ENCODE measurements at places on chromosomes 3 and 15.

DNA sequence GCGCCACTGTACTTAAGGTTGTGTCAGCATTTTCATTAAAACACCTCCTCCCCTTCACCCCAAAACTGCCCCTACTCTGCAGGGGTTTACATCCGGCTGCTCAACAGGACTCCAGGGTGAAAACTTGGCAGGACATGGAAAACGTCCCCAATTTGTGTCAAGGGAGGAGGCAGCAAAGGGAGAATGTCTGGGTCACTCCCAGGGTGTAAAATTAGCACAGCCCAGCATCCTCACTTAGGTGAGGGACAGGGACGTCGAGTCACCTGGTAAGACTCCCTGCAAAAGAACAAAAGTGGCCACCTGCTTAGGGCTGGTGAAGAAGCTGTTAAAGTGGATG is 532.3 kb downstream of the FOXP1 start:
- peaks cover 94% of the 10 kb centered on the region for H3K4me1 ChIP-seq
- H3K4me3 ChIP-seq, result no peak overlapping the region
- peaks cover 9% of the 10 kb centered on the region for H3K27me3 ChIP-seq
- H3K36me3 ChIP-seq, result peaks cover 15% of the 10 kb centered on the region
- DNase-seq, result no peak
- no peak overlapping the region for H3K27ac ChIP-seq

GRCh38 chr3:35088943-35089342 is 550.4 kb upstream of the ARPP21 start:
- H3K27ac ChIP-seq, result no peak overlapping the region
- no peak for DNase-seq
- no peaks in the 10 kb centered on the region for H3K27me3 ChIP-seq
- no peaks in the 10 kb centered on the region for H3K4me1 ChIP-seq
- H3K36me3 ChIP-seq, result no peaks in the 10 kb centered on the region

DNA sequence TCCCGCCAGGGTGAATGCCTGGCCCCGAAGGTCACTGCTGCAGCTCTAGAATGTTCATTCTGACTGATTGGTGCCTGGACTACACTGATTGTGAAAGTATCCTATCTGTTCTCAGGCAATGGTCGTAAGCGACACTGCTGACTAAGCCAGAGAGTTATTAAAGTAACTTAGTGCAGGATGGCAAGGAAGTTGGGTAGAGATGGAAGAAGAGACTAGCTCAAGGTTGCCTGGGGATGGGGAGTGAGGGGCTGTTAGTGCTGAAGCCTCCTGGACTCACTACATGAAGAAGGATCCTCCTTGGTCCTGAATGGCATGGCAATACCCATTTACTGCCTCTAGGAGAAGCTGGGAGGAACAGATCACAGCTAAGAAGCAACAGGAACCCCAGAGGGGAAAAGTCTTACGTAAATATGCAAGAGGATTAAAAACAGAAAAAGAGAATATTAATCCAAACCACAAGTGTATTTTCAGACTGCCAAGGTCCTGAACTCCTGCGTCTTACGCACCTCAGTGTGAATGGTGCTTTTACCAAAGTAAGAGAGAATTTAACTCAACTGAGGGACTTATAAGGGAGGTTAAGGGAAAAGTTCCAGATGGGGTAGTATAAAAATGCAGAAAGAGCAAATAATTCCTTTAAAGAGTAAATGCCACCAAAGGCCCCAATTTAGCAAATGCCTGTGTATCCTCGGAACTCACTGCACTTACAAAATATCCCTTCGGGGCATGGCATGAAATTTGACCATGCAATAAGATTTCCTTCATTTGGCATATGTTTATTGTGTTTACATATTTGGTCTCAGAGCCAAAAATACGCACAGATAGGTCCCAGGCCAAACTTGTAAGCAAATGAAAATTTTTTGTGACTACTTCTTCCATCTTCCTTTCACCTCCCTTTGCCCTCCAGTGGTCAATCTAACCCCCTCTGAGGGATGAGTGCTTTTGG is 64.0 kb upstream of the DGKG start:
- no peak overlapping the region for H3K27ac ChIP-seq
- peaks cover 8% of the 10 kb centered on the region for H3K4me1 ChIP-seq
- peaks cover 3% of the 10 kb centered on the region for H3K27me3 ChIP-seq
- no peaks in the 10 kb centered on the region for H3K36me3 ChIP-seq

GRCh38 chr15:69089258-69089657 is 71.2 kb upstream of the GLCE start:
- H3K36me3 ChIP-seq, result no peaks in the 10 kb centered on the region
- H3K27ac ChIP-seq, result no peak overlapping the region
- no peak for DNase-seq

DNA sequence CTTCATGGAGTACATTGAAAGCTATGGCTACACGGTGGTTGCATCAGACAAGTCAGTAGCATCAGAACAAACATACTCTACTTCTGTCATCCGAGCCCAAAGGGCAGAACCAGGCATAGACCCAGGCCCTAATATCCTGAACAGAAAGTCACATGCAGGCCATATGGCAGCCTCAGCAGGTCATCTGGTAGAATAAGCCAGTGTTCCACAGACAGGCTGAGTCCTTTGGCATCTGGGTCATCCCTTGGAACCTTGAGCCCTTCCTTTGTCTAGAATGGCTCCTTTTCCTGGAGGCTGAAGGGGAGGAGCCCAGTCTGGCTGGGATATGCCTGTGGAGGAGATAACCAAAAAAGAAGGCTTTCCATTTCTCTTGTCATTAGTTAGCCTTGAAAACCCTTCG is 29.2 kb downstream of the SEMA6D start:
- H3K4me1 ChIP-seq, result peaks cover 6% of the 10 kb centered on the region
- H3K27ac ChIP-seq, result no peak overlapping the region
- no peak overlapping the region for H3K4me3 ChIP-seq
- no peak for DNase-seq
- H3K36me3 ChIP-seq, result no peaks in the 10 kb centered on the region

DNA sequence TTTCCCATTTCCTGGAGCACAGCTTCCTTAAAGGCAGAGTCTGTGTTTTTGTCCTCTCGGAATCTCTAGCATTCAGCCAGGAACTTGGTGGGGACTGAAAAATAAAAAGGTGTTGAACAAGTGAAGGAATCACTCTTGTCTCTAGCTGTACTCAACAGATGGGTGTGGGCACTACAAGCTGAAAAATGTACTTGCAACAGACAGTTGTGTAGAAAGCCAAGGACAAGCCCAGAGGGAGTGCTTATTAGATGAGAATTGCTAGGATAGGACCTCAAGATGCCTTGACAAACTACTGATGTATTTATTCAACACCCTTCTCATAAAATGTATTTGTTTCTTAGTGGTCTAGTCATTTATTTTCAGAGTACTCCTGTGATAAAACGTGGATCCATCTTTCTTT is 95.1 kb downstream of the CHCHD6 start:
- H3K36me3 ChIP-seq, result peaks cover 12% of the 10 kb centered on the region
- peaks cover 13% of the 10 kb centered on the region for H3K4me1 ChIP-seq
- DNase-seq, result no peak
- H3K27me3 ChIP-seq, result peaks cover 5% of the 10 kb centered on the region
- H3K4me3 ChIP-seq, result no peak overlapping the region

- H3K4me1 ChIP-seq, result no peaks in the 10 kb centered on the region
- H3K27ac ChIP-seq, result no peak overlapping the region
- H3K4me3 ChIP-seq, result no peak overlapping the region
- no peaks in the 10 kb centered on the region for H3K27me3 ChIP-seq
- DNase-seq, result no peak
- no peaks in the 10 kb centered on the region for H3K36me3 ChIP-seq
Observed at GRCh38 chr3:155978324-155978723, 107.9 kb downstream of the GMPS start.

GRCh38 chr3:23421811-23422516 is 218.8 kb downstream of the UBE2E2 start:
- H3K27me3 ChIP-seq, result no peaks in the 10 kb centered on the region
- no peak for DNase-seq
- H3K4me3 ChIP-seq, result no peak overlapping the region
- H3K4me1 ChIP-seq, result peaks cover 12% of the 10 kb centered on the region

DNA sequence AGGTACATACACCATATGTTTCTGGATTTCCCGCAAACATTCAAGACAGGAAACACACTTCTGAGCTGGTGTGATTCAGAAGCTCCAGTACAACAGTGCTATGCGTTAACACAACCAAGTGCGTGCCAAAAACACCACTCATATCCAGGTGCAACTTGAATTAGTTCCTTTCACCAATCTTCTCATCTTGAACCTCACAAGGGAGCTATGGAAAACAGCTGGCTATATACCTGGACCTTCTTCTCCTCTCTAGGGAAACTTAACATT is 31.3 kb downstream of the SUSD5 start:
- H3K27me3 ChIP-seq, result peaks cover 1% of the 10 kb centered on the region
- H3K27ac ChIP-seq, result no peak overlapping the region
- no peaks in the 10 kb centered on the region for H3K36me3 ChIP-seq
- no peaks in the 10 kb centered on the region for H3K4me1 ChIP-seq
- H3K4me3 ChIP-seq, result no peak overlapping the region

DNA sequence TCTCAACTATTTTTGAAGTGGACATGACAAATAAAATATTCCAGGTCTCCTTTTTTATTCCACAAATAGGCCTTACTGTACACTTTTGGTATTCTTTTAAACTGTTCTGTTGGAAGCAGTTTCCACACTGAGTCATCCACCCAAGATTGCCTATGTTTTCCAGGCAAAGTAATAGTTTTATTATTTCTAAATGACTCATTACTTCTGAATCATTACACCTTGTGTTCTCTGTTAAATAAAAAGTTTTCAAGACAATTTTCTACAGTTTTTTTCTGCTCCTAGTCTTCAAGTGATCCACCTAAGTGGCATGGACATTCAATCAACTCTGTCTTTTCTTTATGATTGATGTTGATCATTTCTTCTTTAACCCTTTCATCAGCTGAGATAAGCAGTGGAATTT is 26.5 kb downstream of the PPP2R3A start:
- H3K27me3 ChIP-seq, result peaks cover 2% of the 10 kb centered on the region
- H3K4me1 ChIP-seq, result peaks cover 21% of the 10 kb centered on the region
- H3K4me3 ChIP-seq, result no peak overlapping the region
- H3K27ac ChIP-seq, result no peak overlapping the region
- DNase-seq, result no peak

DNA sequence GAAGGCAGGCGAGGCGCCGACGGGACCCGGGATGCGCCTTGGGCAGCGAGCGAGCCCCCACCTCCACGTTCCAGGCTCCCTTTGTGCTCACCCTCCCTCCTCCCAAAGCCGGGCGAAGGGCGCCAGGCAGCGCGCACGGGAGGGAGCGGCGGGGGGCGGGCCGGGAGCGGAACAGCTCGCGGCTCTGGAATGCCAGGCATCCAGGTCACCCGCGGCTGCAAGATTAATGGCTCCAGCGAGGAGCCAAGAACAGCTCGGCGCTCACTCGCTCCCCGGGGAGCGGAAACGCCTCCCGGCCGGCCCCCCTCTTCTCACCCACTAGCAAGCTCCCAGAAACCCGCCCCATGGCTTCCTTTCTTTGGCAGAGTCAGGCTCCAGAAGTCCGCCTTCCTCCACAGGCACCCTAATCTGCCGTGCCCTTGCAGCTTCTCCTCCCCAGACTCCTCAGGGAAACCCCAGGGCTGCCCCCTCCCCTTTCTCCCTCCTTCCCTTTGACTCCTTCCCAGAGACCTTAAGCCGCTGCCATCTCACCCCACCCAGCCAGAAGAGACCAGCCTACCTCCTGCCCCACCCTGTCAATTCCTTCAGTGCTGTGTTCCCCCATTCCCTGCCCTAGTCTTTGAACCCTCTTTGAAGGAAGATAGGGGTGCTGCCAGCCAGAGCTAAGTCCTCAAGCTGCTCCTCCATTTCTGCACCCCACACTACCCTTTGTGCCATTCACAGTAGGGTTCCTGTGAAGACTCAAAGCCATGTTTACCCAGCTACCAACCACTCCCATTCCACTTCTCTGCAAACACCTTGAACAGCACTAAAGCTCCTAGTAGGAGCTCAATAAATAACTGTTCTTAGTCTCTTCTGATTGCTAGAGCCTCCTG is 9.9 kb downstream of the AMOTL2 start:
- H3K27ac ChIP-seq, result peak overlapping the region; percentile 85
- H3K4me1 ChIP-seq, result peaks cover 40% of the 10 kb centered on the region
- peaks cover 46% of the 10 kb centered on the region for H3K36me3 ChIP-seq
- H3K27me3 ChIP-seq, result peaks cover 9% of the 10 kb centered on the region

DNA sequence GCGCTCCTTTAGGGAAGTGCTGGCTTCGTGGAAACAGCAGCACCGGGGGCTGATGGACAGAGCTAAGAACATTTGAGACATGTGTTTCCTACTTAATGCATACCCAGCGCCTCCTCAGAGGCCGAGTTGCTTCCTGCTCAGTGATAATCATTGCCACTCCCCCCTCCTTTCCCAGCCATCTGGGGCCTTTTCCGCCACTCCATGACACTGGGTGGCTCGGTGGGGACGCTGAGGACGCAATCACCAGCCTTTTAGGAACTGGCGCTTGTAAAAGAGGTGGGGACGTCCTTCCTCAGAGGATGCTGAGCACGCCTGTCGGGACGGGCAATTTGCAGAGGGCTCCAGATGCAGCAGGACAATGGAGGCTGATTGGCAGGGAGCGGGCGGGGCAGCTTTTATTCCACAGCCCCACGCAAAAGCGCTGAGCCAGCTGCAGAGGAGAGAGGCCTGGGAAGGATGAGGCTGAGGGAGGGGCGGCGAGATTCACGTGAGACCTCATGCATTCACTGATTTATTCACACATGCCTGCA is 22.2 kb upstream of the IQSEC1 start:
- H3K4me3 ChIP-seq, result no peak overlapping the region
- no peak for DNase-seq
- peaks cover 23% of the 10 kb centered on the region for H3K27me3 ChIP-seq
- peaks cover 5% of the 10 kb centered on the region for H3K36me3 ChIP-seq
- H3K4me1 ChIP-seq, result peaks cover 26% of the 10 kb centered on the region
- H3K27ac ChIP-seq, result no peak overlapping the region

DNA sequence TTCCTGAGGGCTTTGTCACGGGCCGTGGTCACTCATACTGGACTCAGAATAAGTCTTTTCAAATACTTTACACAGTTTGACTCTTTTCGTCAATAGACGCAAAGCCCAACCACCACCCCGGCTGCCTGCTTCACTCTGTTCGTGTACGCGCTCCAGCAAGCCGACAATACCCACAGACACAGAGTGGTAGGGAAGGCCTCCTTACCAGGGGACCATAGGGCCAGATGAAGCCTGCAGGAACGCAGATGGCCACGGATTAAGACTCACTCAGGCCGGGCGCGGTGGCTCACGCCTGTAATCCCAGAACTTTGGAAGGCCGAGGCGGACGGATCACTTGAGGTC is 29.7 kb downstream of the EFCAB12 start:
- H3K27ac ChIP-seq, result peak overlapping the region; percentile 99
- peaks cover 24% of the 10 kb centered on the region for H3K4me1 ChIP-seq
- peak; percentile 14 for DNase-seq
- peaks cover 18% of the 10 kb centered on the region for H3K36me3 ChIP-seq

DNA sequence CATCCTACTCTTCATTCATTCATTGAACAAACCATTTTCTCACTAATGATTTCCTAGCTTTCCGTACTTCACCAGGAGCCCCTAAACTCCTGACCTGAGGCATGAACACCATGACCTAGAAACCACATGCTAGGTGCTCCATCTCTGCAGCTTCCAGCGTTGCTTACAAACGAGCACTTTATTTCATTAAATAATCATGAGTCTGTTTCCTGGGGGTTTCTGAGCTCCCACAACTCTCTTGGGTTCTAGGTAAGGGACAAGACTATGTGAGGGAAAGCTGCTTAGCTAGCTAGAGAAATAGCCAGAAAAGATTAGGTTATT is 1.3 kb downstream of the MAP2K1 start:
- peak overlapping the region; percentile 96 for H3K4me3 ChIP-seq
- H3K36me3 ChIP-seq, result peaks cover 16% of the 10 kb centered on the region
- DNase-seq, result no peak
- peaks cover 51% of the 10 kb centered on the region for H3K4me1 ChIP-seq
